Cardiac ventricle fibroblast (primary cell): ENCODE measurements at places on chromosomes 2 and 18. TPM values are rescaled to one million over a fixed set of nuclear protein-coding genes. Genes with fewer than 3 reads are reported as not detected.

Gene ALPI
- not detected in 2 replicates for total RNA-seq

Gene CASP10
- 2.7 and 3.7 TPM in 2 replicates for total RNA-seq

Gene CHN1
- total RNA-seq, result 12.5 and 14.0 TPM in 2 replicates

Gene CYP1B1
- 91.0 and 104 TPM in 2 replicates for total RNA-seq

Gene MRPL19
- total RNA-seq, result 30.2 and 34.9 TPM in 2 replicates

Gene ZBTB7C
- total RNA-seq, result 0.29 and 0.31 TPM in 2 replicates

Gene TUBB8B
- total RNA-seq, result 0.50 TPM in 1 of 2 replicates, not detected in the other

Gene TANK
- total RNA-seq, result 47.6 and 72.7 TPM in 2 replicates

Gene GATA6
- total RNA-seq, result 30.0 and 37.3 TPM in 2 replicates

Gene COLEC12
- 73.4 and 73.8 TPM in 2 replicates for total RNA-seq

Gene DNPEP
- total RNA-seq, result 61.1 and 86.0 TPM in 2 replicates

Gene CDH19
- total RNA-seq, result 44.0 and 53.5 TPM in 2 replicates

Gene HRH4
- total RNA-seq, result 0.10 TPM in 1 of 2 replicates, not detected in the other

Gene CCDC141
- total RNA-seq, result not detected in 2 replicates

Gene PLEK
- not detected in 2 replicates for total RNA-seq

Gene ALPP
- total RNA-seq, result not detected in 2 replicates

Gene ARHGAP25
- total RNA-seq, result 2.5 and 3.2 TPM in 2 replicates

Gene TNFAIP6
- 19.3 and 29.5 TPM in 2 replicates for total RNA-seq

Gene KCNS3
- 0.34 TPM in 1 of 2 replicates, not detected in the other for total RNA-seq

Gene PCARE
- not detected in 2 replicates for total RNA-seq

Gene MYO7B
- total RNA-seq, result 0.06 TPM in 1 of 2 replicates, not detected in the other

Gene WNT10A
- total RNA-seq, result not detected in 2 replicates

Gene FBXO48
- total RNA-seq, result 0.31 and 0.78 TPM in 2 replicates

Gene HJURP
- total RNA-seq, result 2.6 and 3.9 TPM in 2 replicates

Gene GKN1
- total RNA-seq, result not detected in 2 replicates

Gene RAB27B
- 1.1 and 1.5 TPM in 2 replicates for total RNA-seq
